ENCODE measurements at places on chromosomes 5 and 9.

GRCh38 chr5:158145827-158146226, 286.9 kb upstream of the CLINT1 start:
- no peak for DNase-seq
- H3K27ac ChIP-seq, result no peak overlapping the region
- H3K4me1 ChIP-seq, result no peaks in the 10 kb centered on the region
- H3K36me3 ChIP-seq, result no peaks in the 10 kb centered on the region
- no peak overlapping the region for H3K4me3 ChIP-seq
- H3K27me3 ChIP-seq, result no peaks in the 10 kb centered on the region

DNA sequence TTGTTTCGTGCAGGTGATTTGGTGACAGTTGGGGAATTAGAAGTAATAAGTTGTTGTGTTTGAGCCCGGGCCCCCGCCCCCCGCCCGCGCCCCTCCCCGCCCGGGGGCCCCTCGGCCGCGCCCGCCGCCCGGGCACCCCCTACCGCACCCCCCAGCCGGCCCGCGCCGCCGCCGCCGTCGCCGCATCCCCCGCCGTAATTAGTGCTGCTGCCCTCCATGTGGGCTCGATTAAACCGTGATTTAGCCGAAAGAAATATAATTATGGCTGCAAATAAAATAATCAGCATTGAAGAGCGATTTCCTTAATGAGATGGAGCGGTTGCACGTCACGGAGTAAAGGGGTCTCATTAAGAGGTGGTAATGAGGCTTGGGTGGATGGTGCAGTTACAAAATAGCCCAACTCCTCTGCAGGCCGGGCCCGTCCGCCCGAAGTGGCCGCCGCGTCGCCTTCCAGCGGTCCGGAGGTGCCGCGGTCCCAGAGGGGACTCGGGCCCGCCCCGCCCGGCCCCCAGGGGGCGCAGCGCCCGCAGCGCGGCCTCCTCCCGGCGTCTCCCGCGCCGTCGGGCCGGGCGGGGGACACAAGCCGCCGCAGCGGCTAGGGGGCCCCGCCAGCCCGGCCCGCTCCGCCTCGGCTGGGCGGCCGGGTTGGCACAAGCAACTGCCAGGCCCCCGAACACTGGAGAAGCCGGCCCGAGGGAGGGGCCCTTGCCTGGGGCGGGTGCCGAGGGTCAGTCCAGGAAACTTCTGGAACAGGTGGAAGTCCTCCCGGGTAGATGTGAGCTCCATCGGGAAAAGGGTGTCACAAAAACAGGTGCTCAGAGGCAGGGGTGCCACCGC, 6.9 kb upstream of the OTP start:
- H3K27ac ChIP-seq, result no peak overlapping the region
- H3K4me3 ChIP-seq, result peak overlapping the region; percentile 69
- no peaks in the 10 kb centered on the region for H3K36me3 ChIP-seq
- peaks cover 100% of the 10 kb centered on the region for H3K27me3 ChIP-seq

- H3K36me3 ChIP-seq, result no peaks in the 10 kb centered on the region
- DNase-seq, result no peak
- H3K4me3 ChIP-seq, result no peak overlapping the region
- no peaks in the 10 kb centered on the region for H3K27me3 ChIP-seq
Measured at GRCh38 chr5:44774279-44774880, 34.4 kb upstream of the MRPS30 start.

DNA sequence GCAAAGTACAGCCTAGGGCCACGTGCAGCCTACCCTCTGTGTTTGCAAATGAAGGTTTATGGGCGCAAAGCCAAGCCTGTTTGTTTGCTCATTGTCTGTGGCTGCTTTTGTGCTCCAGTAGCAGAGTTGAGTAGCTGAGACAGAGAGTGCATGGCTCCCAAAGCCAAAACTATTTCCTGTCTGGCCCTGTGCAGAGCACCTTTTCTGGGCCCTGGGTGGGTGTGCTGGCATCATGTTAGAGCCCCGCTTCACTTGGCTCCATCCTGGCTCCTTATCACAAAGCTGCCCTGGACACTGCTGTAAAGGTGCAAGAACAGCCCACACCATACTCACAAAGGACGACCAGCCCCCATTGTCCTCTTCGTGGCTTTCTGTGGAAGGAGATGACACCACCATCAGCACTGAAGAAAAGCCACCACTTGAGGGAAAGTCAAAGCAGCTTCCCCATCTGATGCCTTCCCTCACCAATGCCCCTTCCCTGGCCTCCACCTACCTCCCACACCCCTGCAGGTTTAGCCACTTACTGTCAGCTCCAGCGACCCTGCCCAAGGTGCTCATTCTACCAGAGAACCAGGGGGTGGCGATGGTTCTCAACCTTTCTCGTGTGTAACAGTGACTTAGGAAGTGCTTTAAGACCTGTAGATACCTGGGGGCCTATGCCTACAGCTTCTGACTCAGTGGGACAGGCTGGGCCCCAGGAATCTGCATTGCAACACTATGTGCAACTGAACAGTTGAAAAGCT, 23.4 kb downstream of the LCP2 start:
- H3K27me3 ChIP-seq, result peaks cover 8% of the 10 kb centered on the region
- peaks cover 6% of the 10 kb centered on the region for H3K4me1 ChIP-seq
- no peaks in the 10 kb centered on the region for H3K36me3 ChIP-seq
- DNase-seq, result peak; percentile 89
- no peak overlapping the region for H3K4me3 ChIP-seq

- no peaks in the 10 kb centered on the region for H3K27me3 ChIP-seq
- DNase-seq, result peak; percentile 31
- no peaks in the 10 kb centered on the region for H3K4me1 ChIP-seq
- H3K4me3 ChIP-seq, result no peak overlapping the region
- H3K36me3 ChIP-seq, result peaks cover 33% of the 10 kb centered on the region
Measured at GRCh38 chr9:114053246-114054005, 24.7 kb downstream of the AMBP start.

DNA sequence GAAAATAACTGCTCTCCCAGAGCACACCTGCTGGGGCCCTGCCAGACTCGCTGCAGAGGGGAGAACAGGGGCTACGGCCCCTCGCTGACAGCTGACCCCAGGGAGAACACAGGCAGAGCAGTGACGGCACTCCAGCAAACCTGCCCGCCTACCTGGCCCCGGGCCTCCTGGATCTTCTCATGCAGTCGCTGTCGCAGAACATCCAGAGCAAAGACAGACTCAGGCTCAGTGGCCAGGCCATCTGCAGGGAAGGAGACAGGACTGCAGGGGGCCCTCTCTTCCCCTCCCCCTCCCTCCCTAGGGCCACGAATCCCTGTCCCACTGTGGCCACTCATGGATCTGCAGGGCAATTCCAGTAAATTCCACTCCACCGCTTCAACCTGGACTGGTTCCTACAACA, 2.4 kb downstream of the SURF6 start:
- peaks cover 6% of the 10 kb centered on the region for H3K4me1 ChIP-seq
- no peak overlapping the region for H3K27ac ChIP-seq
- H3K27me3 ChIP-seq, result no peaks in the 10 kb centered on the region
- no peak overlapping the region for H3K4me3 ChIP-seq

Measured in endodermal cell (in vitro differentiated cells).